Stimulated activated naive CD4-positive, alpha-beta T cell treated with Interleukin-2 at 50 U/mL for 16 hours (primary cell): ENCODE measurements at places on chromosomes 16 and 17.
A peak's percentile ranks its signal among the peaks of the same experiment; 100 is the strongest.

DNA sequence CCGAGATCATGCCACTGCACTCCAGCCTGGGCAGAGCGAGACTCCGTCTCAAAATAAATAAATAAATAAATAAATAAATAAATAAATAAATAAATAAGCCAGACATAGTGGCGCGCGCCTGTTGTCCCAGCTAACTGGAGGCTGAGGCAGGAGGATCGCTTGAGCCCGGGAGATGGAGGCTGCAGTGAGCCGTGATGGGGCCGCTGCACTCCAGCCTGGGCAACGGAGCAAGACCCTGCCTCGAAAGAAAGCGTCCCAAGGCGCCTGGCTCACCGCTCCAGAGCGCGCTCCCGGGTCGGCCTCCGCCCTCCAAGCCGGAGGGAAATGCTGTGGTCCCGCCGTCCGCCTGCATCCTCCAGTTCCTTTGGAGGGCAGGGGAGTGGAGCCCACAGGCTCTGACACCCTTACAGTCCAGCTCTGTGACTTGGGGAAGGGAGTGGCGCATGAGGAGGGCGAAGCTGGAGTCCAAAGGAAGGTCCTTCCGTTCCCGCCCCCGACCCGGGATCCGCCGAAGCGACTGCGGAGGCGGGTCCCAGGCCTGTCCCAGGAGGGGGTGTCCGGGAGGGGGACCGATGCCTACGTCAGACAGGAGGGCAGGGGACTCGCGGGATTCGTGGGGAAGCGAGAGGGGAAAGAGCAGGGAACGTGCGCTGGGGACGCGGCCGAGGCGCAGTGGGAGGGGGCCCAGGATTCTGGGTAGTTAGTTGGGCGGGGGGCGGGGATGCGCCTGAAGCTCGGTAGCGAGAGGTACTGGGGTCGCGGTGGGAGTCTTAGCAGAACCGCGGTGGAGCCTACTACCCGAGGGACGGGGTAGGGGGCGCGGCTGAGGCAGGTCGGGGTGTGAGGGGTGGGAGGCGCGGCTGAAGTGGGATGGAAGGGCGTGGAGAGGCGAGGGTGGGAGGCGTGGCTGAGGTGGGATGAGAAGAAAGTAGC, 8.4 kb upstream of the TRPV2 start:
- no peak for DNase-seq

DNA sequence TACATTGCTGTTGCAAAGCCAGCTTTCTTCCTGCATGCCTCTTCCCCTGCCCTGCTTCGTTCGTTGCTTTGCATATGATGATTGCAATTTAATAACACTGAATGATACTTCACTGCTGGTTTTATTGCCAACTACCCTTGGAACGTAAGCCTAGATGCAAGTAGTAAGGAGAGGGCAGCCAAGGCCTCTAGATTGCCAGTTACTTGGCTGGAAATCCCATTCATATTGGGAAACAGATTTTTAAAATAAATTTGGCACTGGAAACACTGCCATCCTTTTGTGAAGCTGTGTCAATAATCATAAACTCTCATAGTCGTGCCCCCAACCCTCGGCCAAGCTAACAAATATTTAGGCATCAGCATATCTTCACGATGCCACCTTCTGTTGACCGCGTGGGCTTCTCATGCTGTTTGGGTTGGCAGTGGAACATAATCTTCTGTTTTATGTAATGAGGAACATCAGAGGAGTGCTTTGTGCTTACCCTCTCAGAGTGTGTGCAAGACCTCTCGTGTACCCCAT, 86.5 kb downstream of the MAP2K6 start:
- no peak for DNase-seq

DNA sequence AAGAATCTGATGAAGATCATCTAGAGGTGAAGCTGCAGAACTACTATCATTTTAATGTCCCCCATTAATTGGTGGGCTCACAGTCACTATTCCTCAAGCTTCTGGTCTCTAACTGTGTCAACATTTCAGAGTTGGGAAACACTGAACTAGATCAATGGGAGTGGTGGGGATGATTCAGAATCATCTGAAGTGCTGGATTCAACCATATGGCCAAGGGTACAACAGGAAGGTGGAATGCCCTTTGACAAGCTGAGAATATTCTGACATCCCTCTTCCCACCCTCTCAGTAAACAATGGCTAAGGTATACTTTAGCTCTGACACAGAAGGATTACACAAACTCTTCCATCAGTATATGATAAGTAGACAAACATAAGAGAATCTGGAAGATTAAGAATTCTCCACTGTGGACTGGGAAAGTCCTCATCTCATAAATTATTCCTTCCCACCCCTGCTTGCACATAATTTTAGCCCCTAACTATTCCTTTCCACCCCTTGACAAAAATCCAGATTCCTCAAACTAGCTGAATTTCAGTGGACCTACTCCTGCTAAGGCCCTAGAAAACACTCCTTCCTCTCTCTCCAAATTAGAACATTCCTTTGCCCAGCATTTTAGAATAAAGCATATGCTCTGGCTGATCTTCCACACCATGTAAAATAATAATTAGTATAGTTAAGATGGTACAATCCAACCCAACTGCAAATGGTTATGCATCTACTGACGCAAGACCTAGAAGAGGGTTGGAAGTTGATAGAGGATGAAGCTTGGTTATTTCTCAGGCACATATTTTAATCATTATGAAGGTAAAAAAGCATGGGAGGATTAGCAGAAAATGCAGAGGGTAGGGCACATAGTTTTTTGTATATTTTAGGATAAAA, 16.3 kb upstream of the RFFL start:
- DNase-seq: no peak

GRCh38 chr16:70582280-70582978, 58.8 kb downstream of the SF3B3 start:
- DNase-seq: no peak

- DNase-seq: peak; percentile 20
Measured at GRCh38 chr16:57091975-57092785, at the start of gene CPNE2. TSS of gene CPNE2 (plus strand) at chr16:57092583. CDS start at chr16:57110743, 18,160 bp downstream.
